ENCODE measurements at places on chromosomes 3 and 15.

DNA sequence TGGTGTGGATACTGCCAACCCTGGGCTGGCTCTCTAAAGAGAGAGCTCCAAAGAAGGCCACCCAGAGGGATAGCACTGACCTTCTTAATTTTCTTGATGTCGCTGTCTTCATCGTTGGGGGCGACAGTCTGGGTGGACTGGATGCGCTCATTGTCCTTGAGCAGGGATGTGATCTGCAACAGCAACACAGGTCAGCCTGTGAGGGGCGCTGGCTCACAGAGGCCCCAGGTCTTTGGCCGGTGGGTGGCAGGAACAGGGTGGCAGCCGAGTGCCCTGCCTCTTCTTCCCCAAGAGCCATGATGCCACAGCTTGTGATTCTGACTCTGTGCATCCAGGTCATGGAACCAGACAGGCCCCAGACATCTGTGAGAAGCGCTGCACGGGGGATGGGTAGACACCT, 41.2 kb downstream of the RASGRF1 start:
- no peak for DNase-seq

DNA sequence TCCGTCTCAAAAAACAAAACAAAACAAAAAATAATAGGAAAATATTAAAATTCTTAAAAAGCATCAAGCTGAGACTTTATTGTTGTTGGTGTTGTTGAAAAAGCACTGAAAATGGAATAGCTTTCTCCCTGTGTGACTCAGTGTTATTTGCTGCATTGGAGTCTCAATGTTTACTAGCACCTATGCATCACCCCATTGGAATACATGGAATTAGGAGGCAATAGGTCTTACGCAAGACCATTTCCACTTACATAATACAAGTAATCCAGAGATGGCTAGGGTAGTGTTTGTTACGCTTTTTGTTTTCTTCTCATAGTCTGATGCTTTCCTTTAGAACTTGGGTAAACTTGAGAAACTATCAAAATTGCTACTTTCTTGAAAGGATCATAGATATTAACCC, 15.2 kb downstream of the GXYLT2 start:
- DNase-seq = no peak

DNA sequence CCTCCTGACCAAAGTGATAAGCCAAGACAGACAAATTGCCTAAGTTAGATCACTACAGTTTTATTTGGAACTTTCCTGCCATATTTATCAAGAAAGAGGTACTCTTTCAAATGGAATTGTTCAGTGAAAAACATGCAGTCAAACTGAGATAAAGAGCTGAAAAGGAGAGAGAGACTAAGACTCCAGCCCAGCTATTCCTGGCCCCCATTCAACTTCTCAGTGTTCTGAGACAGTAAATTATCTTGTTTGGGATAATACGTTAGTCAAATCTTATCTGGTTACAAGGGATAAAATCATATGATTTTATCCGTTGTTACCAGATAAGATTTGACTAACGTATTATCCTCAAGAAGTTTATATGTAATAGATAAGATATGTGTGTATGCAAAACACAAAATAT, 67.6 kb upstream of the CMC1 start:
- no peak for DNase-seq

- no peak for DNase-seq
Measured at GRCh38 chr3:28286595-28286994, 45.2 kb downstream of the CMC1 start.

- no peak for DNase-seq
Measured at GRCh38 chr15:39058351-39059131, 493.9 kb upstream of the RASGRP1 start.

Data from stimulated activated CD4-positive, alpha-beta T cell treated with anti-CD3 and anti-CD28 coated beads, Interleukin-15, amount 100 ng/mL, for 48 hours (primary cell).